Left ventricle myocardium superior (tissue), 1 donor: ENCODE measurements at places on chromosomes 12 and 14. TPM values are rescaled to one million over a fixed set of nuclear protein-coding genes. Genes with fewer than 3 reads are reported as not detected.
A peak's percentile ranks its signal among the peaks of the same experiment; 100 is the strongest.

DNA sequence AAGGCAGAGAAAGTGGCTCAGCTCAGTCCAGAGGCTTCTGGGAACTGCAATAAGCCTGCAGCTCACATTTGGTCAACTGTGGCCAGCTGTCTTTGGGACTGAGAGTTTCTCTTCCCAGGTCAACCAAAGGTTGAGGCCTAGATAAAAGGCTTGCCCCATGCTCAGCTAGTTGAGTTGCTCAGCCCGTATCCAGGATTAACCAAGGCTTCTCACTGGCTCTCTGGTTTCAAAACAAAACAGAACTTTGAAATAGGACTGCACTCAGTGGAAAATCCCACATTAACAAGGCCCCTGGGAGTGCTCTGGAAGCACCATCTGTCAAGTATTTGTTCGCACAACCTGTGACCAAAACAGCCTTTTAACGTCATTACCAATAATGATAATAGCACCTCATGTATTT, 40.3 kb upstream of the NUAK1 start:
- DNase-seq = peak; percentile 34

- no peak for DNase-seq
Observed at GRCh38 chr14:42961509-42961908, 1354.8 kb downstream of the LRFN5 start.

- no peak for DNase-seq
Observed at GRCh38 chr12:89862511-89863445, 154.1 kb upstream of the ATP2B1 start.

- no peak for DNase-seq
Observed at GRCh38 chr12:75765170-75766059, 254.0 kb upstream of the KRR1 start.

WNT5B gene
- 2.4 TPM for total RNA-seq

PABPN1 gene
- 76.8 TPM for total RNA-seq

TAS2R20 gene
- 0.42 TPM for total RNA-seq

AMN gene
- not detected for total RNA-seq

ADAMTS20 gene
- total RNA-seq = not detected

NRXN3 gene
- total RNA-seq = 1.0 TPM
